Frontal cortex (tissue), 4 donors: ENCODE measurements at places on chromosomes 6 and 20.

DNA sequence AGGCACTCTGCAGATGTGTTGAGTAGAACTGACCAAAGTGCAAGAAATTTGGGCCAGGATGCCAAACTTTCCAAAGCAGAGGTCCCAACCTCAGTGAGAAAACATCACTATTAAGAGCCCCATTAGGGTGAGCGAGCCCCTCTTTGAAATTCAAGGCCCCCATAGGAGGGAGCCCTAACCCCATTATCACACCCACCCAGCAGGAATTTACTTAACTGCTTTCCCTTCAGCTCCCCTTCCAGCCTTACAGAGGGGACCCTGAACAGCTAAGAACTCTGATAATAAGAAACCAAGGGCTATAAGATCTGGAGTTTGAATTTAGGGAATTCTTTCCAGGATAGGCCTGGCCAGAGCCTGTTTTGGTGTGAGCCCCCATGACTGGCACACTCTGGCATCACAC, 130.6 kb downstream of the NFATC2 start:
- no peak for DNase-seq

GRCh38 chr6:6002005-6002847, 4.5 kb downstream of the NRN1 start:
- DNase-seq: no peak

- no peak for DNase-seq
Measured at GRCh38 chr6:11284996-11285395, 52.5 kb upstream of the NEDD9 start.

- no peak for DNase-seq
Measured at GRCh38 chr6:142975365-142975764, 30.4 kb upstream of the HIVEP2 start.

DNA sequence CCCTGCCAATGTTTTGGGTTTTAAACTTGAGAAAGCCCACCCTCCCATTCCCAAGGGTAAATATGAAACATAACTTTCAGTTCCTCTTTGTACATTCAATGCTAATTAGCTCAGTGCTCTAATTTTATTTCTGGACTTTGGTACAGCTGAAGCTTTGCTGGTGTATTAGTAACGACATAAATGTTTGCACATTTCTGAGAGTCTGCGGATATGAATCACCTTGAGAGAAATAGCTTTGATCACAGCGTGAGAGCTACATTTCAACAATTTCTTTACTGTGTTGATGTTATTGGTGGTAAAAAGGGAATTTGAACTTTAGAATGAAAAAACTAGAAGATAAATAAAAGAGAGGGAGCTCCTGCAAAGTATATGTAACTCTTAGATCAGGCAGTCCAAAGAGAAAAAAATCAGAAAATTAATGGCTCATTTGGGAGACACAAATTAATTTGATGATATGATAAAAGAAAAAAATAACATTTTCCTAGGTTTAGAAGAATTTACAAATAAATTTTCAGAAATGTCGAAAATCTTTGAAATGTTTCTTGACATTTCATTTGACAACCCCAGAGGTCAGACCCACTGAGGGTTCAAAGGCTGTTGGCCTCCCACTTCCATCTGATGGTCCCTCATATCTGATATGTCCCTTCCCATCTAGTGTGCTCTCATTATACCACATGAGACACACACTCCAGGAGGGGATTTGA, 38.5 kb upstream of the CAP2 start:
- DNase-seq: no peak

DNA sequence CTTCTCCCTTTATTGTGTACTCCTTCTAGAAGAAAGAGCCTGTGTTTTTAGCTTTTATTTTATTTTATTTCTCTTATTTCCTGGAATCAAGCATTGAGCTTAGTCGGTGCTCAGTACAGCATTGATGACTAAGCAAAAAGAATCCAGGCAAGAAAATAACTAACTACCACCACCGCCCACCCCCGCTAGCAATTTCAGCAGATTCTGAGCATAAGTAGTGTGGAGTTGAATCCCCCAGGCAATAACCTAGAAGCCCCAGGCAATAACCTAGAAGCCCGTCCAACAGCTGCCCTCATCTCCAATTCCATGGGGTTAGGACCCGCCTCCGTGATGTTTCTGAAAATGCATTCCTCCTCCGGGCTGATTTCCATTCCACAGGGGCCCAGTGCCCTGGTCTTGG, 258.0 kb upstream of the TAB2 start:
- DNase-seq: no peak

DNA sequence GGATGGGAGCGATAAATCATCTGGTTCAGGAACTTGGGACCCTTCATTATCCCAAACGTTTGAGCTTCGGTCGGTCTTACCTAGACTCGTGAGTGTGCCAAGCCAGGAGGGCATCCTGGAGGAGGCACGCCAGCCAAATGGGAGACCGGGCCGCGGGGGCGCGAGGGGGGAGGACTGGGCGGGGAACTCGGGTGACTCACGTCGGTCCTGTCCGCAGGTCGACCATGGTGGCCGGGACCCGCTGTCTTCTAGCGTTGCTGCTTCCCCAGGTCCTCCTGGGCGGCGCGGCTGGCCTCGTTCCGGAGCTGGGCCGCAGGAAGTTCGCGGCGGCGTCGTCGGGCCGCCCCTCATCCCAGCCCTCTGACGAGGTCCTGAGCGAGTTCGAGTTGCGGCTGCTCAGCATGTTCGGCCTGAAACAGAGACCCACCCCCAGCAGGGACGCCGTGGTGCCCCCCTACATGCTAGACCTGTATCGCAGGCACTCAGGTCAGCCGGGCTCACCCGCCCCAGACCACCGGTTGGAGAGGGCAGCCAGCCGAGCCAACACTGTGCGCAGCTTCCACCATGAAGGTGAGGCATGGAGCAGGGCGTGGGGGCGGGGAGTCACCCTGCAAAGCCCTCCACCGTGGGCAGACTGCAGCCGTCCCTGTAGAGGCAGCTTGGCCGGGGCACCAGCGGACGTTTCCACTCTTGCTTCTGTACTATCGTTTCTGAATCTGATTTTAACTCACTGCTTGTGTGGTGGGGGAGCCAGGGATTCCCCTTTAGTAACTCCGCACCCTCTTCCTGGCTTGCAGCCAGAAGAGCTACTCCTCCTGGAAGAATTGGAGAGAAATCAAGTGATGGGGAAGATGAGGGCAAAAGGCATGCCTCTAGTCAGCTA, 2.7 kb downstream of the BMP2 start:
- peak; percentile 48 for DNase-seq

DNA sequence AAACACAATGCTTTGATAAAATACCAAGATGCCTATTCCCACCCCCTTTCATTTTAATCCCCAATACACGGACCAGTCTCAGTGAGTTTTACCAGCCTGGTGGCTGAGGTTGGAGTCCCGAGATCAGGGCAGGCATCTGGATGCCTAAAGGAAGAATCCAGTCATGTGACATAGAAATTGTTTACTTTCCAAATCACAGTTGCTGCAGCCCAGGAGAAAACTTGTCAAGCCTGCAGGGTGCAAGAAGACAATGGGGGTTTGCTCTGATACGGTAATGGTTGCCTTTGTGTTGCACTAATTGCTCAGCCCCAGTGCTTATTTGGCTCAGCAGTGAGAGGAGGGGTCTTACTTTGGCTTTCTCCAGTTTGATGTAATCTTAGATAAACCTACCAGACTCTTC, 308.5 kb upstream of the POU3F2 start:
- no peak for DNase-seq

DNA sequence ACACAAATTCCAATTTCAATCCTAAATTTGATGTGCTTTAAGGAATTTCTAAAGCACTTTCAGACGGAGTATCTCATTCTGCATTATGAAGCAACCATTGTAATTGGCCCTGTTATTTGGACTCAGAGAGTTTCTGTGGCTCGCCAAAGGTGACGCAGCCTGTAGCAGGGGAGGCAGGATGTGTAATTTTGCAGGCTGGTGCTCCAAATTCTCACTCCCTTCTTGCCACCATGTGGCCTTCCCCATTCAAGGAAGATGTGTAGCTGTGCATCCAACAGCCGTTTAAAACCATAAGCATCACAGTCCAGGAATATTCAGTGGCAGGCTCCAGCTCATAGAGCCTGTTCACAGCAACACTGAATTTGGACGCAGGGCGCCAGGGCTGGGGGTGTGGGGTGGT, 45.8 kb downstream of the AGPAT4 start:
- no peak for DNase-seq

GRCh38 chr6:160950507-160950906, 41.1 kb upstream of the MAP3K4 start:
- no peak for DNase-seq

DNA sequence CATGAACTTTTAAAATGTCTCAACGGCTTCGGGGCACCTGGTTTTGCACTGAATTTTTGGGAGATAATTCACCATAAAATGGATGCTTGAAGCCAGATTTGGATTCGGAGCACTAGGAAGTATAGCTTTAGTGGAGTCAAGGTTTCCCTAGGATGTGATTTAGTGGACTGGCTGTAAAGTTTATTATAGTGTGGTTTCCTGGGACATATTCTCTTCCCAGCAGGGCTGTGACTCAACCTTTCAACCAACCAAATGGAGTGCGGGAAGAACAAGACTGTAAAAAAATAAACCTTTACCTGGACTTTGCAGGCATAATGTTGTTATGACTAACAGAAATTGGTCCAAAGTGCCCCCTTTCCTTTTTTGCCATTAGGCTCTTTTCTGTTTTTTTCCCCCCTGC, 327.4 kb upstream of the MAN1A1 start:
- DNase-seq: no peak

DNA sequence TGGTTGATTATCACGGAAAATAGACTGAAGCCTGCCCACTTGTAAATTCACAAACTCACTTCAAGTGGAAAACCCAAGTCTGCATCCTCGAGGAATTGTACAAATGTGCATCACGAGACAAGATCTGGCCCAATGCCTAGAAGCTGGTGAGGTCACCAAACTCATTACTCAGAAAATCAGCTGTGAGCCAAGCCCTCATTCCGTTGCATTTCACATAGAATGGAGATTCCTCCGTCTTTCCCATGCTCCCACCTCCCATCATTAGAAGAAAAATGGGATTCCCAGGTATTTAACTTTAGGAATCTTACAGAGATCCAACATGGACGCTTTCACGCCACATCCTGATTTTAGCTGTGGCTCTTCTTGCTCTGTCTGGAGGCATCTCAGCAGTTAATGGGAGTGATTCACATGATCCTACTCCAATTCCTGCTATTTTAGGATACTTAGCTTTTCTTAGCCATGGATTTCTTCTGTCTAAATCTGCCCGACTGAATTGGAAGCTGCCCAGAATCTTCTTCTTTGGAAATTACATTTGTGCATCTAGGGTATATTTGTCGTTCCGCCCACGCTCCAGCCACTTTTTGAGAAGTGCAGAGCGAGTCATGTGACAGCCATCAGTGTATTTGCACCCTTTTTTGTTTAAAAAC, 68.7 kb upstream of the STMND1 start:
- DNase-seq: no peak
